Activated CD8-positive, alpha-beta memory T cell treated with anti-CD3 and anti-CD28 coated beads for 36 hours (primary cell): ENCODE measurements at places on chromosomes 12 and 14. TPM values are rescaled to one million over a fixed set of nuclear protein-coding genes. Genes with fewer than 3 reads are reported as not detected.

Gene RASSF9
- not detected for total RNA-seq

Gene LBHD2
- total RNA-seq: not detected

Gene GLS2
- total RNA-seq: 2.5 TPM

Gene PRKCH
- 189 TPM for total RNA-seq

Gene PTGER2
- total RNA-seq: 45.2 TPM

Gene FGF23
- total RNA-seq: not detected

Gene KLHL33
- total RNA-seq: 0.06 TPM

Gene DNAH10
- total RNA-seq: 0.06 TPM

Gene MGP
- total RNA-seq: not detected

Gene LRP1-AS
- total RNA-seq: not detected

Gene LRFN5
- total RNA-seq: not detected

Gene MANSC1
- 0.23 TPM for total RNA-seq

Gene SLC5A8
- not detected for total RNA-seq

Gene ZC3H14
- 51.8 TPM for total RNA-seq

Gene LHX5
- not detected for total RNA-seq

Gene FAM222A
- 2.5 TPM for total RNA-seq

Gene RAB21
- 90.5 TPM for total RNA-seq
